ENCODE measurements at places on chromosomes 13 and 19.

- DNase-seq = no peak
Observed at GRCh38 chr13:42834946-42835345, 53.6 kb downstream of the FAM216B start.

DNA sequence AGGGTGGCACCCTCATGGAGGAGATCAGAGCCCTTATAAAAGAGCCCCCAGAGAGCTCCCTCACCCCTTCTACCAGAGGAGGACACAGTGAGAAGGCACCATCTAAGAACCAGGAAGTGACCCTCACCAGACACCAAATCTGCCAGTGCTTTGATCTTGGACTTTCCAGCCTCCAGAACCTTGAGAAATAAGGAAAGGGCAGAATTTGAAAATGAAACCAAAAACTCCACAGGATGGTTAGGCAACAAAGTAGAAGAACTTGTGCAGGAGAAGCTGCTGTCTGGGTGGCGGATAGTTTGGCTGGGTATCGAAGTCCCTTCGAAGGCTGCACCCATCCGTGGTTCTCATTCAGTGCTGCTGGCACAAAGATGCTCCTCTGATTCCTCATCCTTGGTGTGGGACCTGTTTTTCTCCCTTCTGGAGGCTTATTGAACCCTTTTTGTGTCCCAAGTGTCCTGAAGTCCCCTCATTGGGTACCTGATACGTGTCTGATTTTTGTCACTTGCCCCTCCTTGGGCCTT lies 130.8 kb downstream of the KDM4B start:
- no peak for DNase-seq

DNA sequence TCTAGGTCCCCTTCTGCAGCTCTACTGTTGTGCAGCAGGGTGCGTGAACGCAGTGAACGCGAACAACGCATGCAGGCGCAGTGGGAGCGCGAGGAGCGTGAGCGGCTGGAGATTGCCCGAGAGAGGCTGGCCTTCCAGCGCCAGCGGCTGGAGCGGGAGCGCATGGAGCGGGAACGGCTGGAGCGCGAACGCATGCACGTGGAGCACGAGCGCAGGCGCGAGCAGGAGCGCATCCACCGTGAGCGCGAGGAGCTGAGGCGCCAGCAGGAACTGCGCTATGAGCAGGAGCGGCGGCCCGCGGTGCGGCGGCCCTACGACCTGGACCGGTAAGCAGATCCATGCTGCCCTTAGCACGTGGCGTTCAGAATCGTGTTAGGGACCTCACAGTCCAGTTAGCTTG lies 18.8 kb downstream of the MICOS13 start:
- DNase-seq = no peak

GRCh38 chr19:18650021-18650390 lies 13.2 kb downstream of the KLHL26 start:
- DNase-seq = no peak

DNA sequence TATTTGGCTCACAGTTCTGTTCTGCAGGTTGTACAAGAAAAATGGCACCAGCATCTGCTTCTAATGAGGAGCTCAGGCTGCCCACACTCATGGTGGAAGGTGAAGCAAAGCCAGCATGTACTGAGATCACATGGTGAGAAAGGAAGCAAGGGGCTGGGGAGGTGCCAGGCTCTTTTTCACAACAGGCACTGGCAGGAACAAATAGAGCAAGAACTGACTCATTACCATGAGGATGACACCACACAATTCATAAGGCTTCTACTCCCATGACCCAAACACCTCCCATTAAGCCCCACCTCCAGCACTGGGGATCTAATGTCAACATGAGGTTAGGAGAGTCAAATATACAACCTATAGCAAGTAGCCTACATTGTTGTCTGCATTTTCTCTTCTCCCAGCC lies 522.6 kb downstream of the RFC3 start:
- no peak for DNase-seq

DNA sequence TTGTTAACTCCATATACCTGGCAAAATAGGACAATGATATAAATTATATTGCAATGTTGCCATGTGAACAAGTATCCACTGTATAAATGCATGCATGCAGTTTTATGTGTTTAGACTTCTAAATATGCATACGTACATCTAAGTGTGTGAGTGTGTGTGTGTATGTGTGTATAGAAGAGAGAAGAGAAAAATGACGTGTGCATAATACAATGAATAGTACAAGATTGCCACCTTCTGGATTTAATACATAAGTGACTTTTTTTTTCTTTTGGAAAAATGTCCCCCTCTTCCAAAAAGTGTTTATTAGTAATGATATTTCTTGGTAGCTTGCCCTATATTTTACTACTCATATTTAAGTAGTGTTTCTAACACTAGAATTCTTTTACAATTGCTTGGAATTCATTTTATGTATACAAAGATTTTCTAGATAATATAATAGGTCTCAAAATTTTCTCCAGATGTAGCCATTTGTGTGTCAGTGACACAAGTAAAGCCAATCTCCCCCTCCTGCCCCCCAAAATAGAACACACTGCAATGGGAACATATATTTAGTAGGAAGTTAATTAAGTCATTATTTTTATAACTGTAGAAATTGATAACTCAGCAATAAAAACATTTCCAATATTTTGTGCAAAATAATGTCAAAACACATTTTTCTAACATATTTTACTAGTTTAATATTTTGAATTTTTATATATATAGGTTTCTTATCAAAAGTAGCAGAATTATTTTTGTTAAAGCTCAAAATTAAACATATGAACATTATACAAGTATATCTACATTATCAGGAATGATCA lies 783.3 kb upstream of the ATXN8OS start:
- peak; percentile 36 for DNase-seq

- no peak for DNase-seq
Observed at GRCh38 chr13:43293986-43294385, 270.6 kb downstream of the DNAJC15 start.

- no peak for DNase-seq
Observed at GRCh38 chr13:26820871-26821270, 60.3 kb upstream of the GPR12 start.

DNA sequence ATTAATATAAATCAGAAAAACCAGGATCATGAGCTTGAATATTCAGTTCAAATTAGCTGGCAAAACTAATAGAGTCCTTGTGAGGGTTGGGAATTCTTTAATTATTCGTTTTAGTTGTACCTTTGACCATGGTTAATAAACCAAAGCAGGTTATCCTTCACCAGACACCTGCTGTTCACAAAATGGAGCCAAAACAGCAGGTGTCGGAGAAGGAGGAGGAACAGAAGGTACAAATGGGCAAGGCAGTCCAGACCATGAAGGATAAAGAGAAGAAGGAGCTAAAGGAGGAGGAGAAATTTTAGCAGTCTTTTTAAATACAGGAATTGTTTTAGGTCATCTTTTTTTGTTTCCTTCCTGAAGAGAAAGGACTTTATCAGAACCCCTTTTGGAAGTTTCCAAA lies 106.1 kb downstream of the NHLRC3 start:
- DNase-seq = no peak

- no peak for DNase-seq
Observed at GRCh38 chr19:407511-408440, 1.2 kb downstream of the C2CD4C start.

DNA sequence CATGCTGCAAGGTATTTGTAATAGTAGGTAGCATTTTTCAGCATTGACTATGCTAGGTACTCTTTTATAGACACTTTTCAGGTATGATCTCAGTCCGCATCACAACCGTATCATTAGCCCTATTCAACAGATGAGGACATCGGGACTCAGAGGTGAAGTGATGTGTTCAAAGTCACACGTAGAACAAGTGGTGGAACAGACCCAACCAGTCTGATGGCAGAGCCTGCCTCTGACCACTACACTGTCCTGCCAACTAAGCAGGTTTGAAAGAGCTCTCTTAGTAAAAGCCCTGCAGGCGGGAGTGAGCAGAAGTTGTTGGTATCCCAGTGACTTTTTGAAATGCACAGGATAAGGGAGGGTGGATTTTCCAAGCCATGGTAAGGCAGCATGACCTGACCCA lies 20.2 kb downstream of the PAF1 start:
- DNase-seq = no peak

- DNase-seq = no peak
Observed at GRCh38 chr13:26568132-26568815, 10.8 kb downstream of the WASF3 start.

GRCh38 chr19:18506101-18506930 lies 15.6 kb downstream of the ELL start:
- no peak for DNase-seq

DNA sequence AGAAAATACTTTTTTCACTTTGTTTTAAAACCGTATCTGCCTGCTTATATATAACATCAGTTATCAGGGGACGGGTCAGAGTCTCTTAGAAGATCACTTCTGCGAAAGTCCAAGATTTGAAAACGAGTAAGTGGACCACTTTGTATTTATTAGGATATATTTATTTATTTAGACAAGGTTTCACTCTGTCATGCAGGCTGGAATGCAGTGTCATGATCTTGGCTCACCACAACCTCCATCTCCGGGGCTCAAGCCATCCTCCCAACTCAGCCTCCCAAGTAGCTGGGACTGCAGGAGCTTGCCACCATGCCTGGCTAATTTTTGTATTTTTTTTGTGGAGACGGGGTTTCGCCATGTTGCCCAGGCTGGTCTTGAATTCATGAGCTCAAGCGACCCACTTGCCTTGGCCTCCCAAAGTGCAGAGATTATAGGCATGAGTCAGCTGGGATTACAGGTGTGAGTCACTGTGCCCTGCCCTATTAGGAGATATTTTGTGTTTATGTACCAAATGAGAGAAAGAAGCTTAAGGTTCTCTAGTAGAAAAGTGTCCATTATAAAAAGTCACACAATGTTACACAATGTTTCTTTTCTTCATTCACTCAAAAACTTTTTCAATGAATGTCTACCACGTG lies 39.5 kb downstream of the RASL11A start:
- no peak for DNase-seq

DNA sequence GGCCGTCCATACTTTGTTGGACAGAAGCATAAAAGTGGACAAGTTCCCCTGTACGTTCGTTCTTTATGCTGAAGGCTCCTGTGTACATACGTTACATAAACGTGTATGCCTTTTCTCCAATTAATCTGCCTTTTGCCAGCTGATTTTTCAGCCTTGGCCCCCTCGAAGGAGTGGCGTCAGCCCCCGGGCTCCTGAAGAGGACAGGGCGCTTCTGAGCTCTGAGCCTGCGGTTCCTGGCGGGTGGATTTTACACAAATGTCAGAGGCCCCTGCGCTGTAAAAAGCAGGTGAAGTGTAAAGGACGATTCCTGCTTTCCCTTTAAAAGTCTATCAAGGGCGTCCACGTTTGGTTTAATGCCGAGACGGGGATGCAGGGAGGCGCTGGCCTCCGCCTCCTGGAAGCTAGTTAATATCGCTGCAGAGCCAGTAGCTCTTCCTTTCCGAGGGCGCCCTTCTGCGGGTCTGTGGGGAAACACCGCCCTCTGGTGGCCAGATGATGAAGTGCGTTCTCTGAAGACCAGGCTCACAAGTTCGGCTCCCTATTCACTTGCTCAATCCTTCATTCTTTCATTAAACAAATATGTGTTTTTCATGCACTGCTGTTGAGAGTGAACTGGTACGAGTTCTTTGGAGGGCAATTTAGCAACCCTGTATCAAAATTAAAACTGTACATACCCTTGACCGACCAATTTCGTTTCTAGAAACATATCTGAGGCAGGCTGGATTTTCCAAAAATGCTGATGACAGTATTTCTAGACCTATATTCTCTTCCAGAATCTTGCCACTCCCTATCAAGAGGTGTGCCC lies 62.0 kb downstream of the GPR12 start:
- DNase-seq = peak; percentile 75

DNA sequence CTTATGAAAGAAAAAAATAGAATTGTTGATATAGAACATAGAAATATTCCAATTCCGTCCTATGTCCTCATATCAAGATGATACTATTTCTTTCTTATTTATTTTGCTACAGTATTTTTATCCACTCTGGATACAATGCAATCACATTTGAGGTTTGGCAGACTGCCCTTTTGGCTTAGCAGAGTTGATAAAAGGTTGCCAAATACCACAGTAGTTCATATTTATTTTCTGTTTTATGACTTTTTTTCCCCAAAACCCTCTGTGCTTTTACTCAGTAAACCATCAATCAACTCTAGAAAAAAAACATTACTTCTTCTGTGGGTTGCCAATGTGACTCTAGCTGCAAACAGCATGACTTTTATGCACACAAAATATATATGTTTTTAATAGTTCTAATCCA lies 424.5 kb downstream of the PCDH9 start:
- no peak for DNase-seq

All from NCI-H345 (cell line).